ENCODE measurements at places on chromosomes 16 and 17.
A peak's percentile ranks its signal among the peaks of the same experiment; 100 is the strongest.

GRCh38 chr17:6075845-6076244 lies 5.7 kb downstream of the WSCD1 start:
- no peak for DNase-seq

DNA sequence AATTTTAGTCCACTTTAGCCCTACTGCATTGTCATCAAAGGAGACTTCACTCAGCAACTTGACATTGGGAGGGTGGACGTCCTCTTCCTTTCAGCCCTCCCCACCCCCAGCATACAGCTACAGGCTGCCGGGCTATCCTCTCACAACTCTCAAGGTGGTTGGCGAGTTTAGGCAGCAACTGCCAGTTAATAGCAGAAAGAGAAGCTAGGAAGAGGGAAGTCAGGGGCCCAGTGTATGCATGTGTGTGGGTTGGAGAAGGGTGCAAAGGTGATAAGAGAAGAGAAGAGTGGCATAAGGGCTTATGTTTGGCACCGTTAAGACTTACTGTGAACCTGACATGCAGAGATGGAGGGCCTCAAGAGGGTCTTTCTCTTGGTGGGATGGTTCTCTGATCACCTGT lies 31.8 kb downstream of the CCL4 start:
- no peak for DNase-seq

- peak; percentile 63 for DNase-seq
These were observed 28.7 kb downstream of the HIC1 start for GRCh38 chr17:2083613-2084035.

DNA sequence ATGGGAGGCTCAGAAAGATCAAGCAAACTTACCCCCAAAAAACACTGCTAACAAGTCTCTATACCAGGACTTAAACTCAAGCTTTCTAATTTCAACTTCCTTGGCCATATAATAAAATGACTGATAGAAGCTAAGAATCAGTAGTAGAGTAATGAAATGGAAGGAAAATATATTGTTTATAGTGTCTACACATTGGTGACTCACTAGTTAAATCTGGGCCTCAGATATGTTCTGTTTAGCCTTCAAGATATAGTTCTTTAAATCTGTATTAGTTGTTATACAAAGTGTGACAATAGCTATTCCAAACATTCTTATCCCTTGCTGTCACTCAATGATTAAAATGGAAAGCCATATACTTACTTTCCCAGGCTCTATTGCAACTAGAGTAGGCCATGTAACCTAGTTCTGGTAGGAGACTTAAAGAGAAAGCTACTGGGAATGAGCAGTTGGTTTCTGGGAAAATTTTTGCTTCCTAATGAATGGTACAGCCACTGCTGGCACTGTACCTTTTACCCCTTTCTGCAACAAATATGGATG lies 18.3 kb downstream of the SSH2 start:
- no peak for DNase-seq

- peak; percentile 97 for DNase-seq
These were observed 1.3 kb downstream of the SPATA2L start for GRCh38 chr16:89700100-89700648.

DNA sequence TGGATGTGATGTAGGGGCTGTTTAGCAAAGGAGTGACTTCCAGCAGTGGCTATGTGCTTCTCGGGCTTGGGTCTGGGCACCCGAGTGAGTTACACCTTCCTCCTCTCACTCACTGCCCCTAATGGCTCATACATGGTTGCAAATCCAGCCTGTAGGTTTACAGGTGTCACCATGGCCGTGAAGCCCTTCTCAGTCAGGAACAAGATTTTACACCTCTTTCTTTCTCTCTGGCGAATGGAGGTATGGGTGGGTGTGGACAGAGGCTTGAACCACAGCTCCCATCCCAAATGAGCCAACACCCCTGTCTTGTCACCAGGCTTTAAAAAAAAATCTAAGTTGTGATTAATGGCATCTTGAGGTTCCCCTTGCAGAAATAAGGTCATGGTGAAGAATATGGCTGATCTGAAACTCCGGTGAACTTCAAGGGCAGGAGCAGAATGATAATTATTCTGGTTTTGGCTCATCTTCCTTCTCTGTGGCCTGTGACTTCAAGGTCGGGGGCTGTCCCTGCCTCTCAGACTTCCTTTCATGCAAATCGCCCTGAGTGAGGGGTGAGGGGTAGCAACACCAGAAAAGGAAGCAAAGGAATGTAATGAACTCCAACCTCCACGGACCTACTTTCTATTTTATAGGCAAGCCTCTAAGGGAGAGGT lies 331.2 kb downstream of the MAF start:
- DNase-seq: peak; percentile 32

DNA sequence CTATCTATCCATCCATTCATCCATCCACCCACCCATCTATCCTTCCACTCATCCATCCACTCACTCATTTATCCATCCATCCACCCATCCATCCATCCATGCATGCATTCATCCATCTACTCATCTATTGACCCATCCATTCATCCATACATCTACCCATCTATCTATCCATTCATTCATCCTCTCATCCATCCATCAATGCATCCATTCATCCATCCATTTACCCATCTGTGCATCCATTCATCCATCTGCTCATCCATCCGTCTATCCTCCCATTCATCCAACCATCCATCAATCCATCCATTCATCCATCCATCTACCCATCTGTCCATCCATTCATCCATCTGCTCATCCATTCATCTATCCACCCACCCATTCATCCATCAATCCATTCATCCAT lies 224.5 kb upstream of the MAF start:
- no peak for DNase-seq

DNA sequence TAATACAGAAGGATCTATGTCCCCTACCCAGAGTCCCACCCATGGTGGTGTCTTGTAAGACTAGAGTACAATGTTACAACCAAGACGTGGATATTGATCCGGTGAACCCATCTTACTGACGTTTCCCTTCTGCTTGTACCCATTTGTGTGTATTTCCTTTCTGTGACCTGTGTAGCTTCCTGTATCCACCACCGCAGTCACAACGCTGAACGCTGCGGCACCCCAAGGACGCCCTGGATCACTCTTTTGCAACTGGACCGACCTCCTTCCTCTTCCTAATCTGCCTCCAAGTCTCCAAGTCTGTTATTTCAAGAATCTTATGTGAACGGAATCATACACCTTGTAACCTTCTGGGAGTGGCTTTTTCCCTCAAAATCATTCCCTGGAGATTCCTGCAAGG lies 33.5 kb upstream of the CBX4 start:
- no peak for DNase-seq

DNA sequence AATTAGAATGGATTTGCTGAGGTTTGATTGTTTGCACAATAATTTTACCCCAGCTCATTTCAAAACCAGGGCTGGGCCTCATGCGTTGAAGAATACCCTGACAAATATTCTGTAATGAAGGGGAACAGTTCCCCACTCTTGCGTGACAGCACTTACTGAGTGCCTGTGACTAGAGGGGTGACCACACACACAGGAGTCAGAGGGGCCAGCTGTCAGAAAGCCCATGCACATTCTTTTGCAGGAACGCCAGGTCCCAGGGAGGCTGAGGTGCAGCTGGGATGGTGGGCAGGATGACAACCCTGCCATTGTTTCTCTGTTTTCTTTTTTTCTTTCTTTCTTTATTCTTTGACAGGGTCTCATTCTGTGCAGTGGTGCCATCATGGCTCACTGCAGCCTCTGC lies 44.6 kb downstream of the SMPD3 start:
- DNase-seq: no peak

DNA sequence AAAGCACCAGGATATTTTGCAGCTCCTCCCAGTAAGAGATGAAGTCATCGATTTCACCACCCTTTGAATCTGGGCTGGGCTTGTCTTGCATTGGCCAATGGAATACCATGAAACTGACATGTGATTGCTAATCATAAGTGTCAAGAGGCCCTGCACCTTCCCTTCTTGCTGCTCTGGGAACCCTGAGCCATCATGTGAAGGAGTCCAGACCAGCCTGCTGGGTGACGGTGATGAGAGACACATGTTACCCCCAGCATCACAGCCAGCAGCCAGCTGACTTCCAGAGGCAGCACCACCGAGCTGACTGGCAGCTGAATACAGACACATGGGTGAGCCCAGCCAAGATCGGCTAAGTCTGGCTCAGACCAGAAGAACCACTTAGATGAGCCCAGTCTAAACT lies 43.6 kb upstream of the CACNG4 start:
- no peak for DNase-seq

DNA sequence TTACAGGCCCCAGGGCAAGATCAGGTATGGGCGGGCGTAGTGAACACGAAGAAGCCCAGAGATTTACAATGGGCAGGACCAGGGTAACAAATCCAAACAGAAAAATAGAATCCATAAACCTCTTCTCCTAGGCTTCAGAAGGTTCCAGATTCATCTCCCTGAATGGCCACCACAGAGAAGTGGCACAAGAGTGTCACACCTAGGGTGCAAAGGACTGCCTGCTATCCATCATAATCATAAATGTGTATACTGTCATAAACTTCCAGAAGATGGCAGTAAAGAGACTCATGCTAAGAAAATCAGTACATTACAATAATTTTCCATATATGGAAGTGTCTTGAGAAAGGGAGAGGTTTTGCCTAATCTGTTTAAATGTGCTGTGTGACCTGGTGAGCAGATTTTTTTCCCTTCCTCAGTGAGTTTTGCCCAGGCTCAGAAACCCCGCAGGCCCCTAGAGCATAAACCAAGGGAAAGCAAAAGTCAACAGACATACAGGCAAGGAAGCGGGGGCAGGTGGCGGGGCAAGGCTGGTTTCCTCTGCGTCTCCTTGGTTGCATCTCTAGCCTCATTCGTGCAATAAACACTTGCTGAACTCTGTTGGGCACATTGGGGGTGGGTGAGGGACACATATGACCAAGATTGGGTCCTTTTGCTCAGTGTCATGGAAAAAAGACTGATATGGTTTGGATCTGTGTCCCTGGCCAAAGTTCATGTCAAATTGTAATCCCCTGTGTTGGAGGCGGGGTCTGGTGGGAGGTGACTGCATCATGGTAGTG lies 92.0 kb upstream of the CDH5 start:
- peak; percentile 29 for DNase-seq

DNA sequence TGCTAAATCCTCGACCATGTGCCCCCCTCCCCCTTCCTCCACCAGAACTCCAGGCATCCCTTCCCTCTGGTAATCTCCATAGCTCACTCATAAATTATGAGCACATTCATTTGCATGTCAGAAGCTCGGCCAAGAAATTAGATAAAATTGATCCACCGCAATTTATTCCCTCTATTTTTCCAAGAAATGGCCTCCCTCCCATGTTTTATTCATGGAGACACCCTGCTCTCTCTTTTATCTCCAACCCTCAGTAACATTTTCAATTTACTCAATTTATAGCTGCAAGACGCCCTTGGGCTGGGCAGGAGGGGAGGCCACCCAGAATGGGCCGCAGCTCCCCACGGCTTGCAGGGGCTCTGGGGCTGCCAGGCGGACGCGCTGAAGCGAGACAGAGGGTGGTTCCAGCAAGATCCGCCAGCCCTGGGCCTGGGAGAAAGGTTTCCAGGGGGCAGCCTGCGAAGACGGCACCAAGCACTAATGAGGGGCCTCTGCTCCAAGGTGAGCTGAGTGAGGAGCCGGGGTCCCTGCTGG lies 54.7 kb upstream of the ZNF423 start:
- DNase-seq: no peak

GRCh38 chr16:85515319-85515745 lies 97.8 kb upstream of the GSE1 start:
- DNase-seq: no peak

GRCh38 chr16:70678898-70679670 lies 6.8 kb downstream of the MTSS2 start:
- no peak for DNase-seq

DNA sequence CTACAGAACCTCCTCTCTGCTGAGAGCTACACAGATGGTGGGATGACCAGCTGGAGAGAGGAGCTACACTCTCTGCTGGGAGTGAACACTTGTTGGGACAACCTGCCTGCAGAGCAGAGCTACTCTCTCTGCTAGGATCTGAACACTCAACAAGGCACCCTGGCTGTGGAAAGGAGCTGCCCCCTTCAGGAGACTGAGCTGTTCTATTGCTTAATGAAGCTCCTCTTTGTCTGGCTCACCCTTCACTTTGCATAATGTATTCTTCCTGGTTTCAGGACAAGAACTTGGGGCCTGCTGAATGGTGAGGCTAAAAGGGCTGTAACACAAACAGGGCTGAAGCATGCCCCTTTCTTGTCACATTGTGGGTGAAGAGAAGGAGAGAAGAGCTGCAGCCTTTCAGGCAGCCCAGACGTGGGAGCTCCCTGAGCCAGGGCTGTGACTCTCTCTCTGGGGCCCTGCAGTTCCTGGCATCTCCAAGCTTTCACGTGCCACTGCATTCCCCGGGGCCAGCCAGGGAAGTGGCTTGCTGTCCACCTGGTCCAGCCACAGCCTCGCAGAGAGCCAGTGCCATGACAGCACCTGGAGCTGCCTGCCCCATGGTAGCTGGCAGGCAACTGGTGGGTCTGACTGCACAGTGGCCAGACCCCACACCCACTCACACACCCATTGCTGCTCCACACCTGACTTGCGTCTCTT lies 272.8 kb upstream of the KCNJ16 start:
- no peak for DNase-seq

DNA sequence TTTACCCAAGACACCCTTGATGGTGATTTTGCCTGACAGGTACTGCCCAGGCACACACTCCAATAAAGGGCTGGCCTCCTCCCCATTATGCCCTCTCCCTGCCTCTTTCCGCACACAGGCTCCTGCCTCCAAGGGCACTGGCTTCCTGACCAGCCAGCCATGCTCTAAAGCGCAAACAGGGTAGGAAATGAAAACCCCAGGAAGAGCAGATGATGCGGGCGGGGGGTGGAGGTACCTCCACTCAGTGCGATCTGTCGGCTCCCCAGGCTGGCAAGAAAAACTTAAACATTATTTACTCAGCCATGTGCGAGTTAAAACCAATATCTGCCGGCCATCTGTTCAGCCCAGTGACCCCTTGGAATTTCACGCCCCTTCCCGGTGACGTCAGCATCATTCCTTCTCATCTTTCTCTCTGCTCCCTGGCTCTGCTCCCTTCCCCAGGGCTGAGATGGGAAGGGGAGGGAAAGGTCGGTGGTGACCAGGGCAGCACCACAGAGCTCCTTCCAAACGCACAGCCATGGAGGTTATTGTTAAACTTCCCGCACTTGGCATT lies 262.5 kb downstream of the CBLN1 start:
- no peak for DNase-seq
